CD4-positive, alpha-beta T cell treated with Interleukin-6 at 100 ng/mL for 8 hours (primary cell): ENCODE measurements at places on chromosomes 12 and 14.

- no peak for DNase-seq
These were observed 1500.2 kb upstream of the FLRT2 start for GRCh38 chr14:84029720-84030119.

GRCh38 chr12:105229371-105229770, 6.6 kb downstream of the APPL2 start:
- DNase-seq = no peak

- no peak for DNase-seq
These were observed 358.0 kb upstream of the RPL10L start for GRCh38 chr14:47009615-47010014.

- DNase-seq = peak; percentile 76
These were observed at the start of the genes AREL1 and FCF1 for GRCh38 chr14:74712499-74713394. Gene AREL1 (minus strand): TSS chr14:74713080. CDS start chr14:74685615, 27,465 bp downstream. Gene FCF1 (plus strand): TSS chr14:74713144. CDS start chr14:74713198, 54 bp downstream.

- no peak for DNase-seq
These were observed 202.3 kb upstream of the SLC16A7 start for GRCh38 chr12:59393506-59393905.

GRCh38 chr14:59086241-59086882, 102.1 kb upstream of the DAAM1 start:
- DNase-seq = no peak

GRCh38 chr12:75944097-75944904, 87.3 kb downstream of the PHLDA1 start:
- DNase-seq = peak; percentile 41

- no peak for DNase-seq
These were observed 25.5 kb downstream of the SCARB1 start for GRCh38 chr12:124837958-124838803.

GRCh38 chr14:53520078-53520928, 367.2 kb upstream of the DDHD1 start:
- no peak for DNase-seq

DNA sequence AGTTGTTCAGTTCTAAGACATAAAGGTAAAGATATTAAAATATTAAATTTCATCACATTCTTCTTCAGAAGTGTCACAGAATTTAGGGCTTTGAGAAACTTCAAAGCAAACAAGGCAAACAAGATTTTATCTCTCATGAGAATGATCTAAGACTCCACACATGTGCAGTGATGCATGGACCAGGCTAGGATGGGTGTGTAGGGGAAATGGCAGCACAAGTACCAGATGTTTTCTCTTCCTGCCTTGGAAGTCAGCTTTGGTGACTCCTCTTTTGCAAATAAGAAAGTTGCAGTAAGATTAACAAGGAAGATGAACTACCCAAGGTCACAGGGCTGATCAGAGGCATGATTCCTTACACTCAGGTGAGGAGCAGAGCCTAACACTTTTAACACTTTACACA, 163.8 kb upstream of the LMNTD1 start:
- no peak for DNase-seq

GRCh38 chr14:32846821-32847365, 91.8 kb upstream of the NPAS3 start:
- DNase-seq = no peak

- no peak for DNase-seq
These were observed 290.9 kb downstream of the PPFIA2 start for GRCh38 chr12:81468206-81468605.

- peak; percentile 14 for DNase-seq
These were observed 2.0 kb downstream of the RAP1B start for GRCh38 chr12:68612697-68613096.

- DNase-seq = no peak
These were observed 92.8 kb downstream of the FRMD6 start for GRCh38 chr14:51744372-51745130.

DNA sequence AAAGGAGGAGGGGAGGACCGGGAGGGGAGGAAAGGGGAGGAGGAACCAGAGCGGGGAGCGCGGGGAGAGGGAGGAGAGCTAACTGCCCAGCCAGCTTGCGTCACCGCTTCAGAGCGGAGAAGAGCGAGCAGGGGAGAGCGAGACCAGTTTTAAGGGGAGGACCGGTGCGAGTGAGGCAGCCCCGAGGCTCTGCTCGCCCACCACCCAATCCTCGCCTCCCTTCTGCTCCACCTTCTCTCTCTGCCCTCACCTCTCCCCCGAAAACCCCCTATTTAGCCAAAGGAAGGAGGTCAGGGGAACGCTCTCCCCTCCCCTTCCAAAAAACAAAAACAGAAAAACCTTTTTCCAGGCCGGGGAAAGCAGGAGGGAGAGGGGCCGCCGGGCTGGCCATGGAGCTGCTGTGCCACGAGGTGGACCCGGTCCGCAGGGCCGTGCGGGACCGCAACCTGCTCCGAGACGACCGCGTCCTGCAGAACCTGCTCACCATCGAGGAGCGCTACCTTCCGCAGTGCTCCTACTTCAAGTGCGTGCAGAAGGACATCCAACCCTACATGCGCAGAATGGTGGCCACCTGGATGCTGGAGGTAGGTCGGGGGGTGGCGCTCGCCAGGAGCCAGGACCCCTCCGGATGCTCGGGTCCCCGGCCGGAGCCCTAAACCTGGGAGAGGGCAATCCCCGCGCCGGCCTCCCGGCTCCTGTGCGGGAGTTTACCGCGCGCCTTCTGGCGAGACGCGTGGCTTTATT, at the start of gene CCND2:
TSS of gene CCND2 (plus strand) at position 111 of the 744 bp plus-strand sequence. CDS start at position 390, 279 bp downstream.
- DNase-seq = peak; percentile 75

DNA sequence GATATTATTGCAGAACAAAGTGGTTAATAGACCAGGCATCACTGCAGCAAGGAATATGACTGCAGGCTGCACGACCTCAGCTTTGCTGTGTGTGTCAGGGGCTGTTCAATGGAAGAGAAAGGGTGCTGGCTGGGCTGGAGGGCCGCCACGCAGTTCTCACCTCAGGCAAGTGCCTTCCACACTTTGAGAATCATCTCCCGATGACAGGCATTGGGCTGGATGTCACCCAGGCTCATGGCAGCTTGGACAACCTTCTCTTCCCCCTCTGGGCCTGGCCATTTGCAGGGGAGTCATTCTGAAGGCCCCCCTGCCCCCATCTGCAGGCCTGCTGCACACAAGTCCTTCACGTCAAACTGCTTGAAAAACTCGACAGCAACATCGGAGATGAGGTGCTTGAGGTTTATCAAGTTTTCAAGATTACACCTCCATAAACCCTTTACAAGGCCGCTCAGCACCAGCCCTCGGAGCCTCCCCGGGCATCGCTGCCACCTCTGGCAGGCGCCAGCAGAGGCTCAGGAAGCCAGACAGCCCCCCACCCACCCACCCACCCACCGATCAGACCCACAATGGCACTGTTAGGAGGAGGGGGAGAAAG, 165.9 kb upstream of the GSC start:
- no peak for DNase-seq

DNA sequence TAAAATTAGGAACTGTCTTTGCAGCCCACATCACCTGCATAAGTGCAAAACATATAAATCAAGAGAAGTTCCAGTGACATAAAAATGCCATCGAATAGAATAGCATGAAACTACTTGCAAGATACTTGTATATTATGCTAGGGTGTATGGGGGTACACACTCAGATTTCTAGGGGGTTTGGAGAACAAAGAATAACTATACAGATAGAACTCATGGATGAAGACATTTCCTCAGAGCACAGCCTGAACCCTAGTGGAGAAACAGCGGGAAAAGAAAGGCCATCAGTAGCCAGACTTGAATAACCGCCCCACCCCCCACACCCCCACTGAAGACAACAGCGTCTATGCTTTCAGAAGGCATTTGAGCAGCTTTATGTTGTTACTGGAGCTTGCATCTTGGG, 425.8 kb downstream of the NPAS3 start:
- DNase-seq = no peak

- no peak for DNase-seq
These were observed 13.1 kb downstream of the KRT5 start for GRCh38 chr12:52506858-52507715.

GRCh38 chr12:28114488-28114887, 75.8 kb upstream of the CCDC91 start:
- no peak for DNase-seq

DNA sequence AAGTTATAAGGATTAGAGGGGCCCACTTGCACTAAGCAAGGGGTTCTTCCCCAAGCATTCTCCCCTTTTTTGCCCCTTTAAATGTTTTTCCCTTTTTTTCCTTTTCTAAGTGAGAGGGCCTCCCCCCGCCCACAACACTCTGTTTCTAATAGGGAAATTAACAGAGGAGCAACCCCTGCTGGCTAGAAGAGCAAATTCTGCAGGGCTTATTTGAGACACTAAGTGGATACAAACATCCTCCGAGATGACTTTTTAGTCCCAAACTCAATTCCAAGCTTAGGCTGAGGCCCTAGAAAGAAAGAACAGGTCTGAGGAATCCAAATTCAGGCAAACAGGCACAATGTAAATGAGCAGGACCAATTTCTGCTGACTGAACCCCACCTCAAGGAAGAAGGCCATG, 138.9 kb downstream of the GPR65 start:
- no peak for DNase-seq

GRCh38 chr14:55470025-55470424, 29.6 kb upstream of the TBPL2 start:
- DNase-seq = no peak

DNA sequence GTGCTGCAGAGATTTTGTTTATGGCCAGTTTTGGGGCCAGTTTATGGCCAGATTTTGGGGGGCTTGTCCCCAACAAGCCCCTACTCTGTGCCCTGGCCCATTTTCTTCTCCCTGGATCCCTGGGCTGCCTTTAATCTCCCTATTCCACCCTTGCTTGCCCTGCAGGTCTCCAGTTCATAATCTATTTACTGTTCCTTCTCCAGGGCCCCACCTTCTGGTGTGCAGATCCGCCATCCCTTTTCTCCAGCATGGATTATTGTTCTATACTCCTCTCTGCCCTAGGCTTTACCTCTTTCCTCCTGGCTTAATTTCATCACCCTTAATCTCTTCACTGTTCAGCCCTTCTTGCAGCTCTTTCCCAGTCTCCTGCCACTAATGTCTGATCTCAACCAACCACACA, 26.0 kb upstream of the NUDT4 start:
- DNase-seq = no peak

DNA sequence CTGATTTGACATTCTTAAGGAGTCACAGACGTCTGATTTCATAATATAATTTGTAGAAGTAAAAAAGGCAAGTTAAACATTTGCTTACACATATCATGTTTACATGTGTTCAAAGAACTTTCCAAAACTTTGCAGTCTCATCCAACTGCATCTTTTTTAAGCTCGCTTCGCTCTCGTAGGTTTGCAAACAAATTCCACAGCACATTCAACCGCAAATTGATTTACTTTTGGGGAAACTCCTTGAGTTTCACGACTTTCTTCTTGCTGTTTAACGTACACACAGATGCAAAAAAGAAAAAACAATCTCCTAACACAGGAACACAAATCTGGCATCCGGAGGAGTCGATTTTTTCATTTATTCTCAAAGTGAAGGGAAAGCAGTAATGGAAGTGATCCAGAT, 1149.5 kb downstream of the VRK1 start:
- no peak for DNase-seq

GRCh38 chr12:32120419-32120818, 13.8 kb downstream of the BICD1 start:
- DNase-seq = no peak

DNA sequence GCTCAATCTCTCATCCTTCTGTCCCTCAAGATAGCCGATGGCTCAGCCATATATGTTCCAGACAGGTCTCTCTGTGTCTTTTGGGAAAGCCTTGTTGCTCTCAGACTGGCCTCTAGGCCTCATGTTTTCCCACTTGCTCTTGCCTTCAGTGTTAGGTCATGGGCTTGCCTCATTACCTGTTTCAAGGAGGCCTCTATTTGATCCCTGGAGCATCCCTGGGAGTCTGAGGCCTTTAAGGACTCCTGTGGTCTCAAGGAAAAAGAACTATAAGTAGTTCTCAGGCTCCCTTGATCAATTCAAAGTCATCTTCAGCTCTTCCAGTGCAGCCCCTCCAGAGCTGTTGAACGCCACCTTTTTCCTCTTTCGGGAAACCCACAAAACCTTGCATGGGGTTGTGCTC, 47.9 kb downstream of the NTF3 start:
- DNase-seq = no peak

DNA sequence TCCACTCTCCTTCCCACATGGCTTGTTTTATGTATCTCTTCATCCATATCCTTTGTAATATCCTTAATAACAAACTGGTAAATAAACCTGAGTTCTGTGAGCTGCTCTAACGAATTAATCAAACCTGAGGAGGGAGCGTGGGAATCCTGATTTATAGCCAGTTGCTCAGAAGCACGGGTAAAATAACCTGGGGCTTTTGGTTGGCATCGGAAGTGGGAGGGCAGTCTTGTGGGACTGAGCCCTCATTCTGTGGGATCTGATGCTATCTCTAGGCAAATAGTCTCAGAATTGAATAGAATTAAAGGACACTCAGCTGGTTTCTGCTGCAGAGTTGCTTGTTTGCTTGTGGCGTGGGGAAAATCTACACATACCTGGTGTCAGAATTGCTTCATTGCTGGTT, 17.5 kb upstream of the LDHB start:
- DNase-seq = no peak

DNA sequence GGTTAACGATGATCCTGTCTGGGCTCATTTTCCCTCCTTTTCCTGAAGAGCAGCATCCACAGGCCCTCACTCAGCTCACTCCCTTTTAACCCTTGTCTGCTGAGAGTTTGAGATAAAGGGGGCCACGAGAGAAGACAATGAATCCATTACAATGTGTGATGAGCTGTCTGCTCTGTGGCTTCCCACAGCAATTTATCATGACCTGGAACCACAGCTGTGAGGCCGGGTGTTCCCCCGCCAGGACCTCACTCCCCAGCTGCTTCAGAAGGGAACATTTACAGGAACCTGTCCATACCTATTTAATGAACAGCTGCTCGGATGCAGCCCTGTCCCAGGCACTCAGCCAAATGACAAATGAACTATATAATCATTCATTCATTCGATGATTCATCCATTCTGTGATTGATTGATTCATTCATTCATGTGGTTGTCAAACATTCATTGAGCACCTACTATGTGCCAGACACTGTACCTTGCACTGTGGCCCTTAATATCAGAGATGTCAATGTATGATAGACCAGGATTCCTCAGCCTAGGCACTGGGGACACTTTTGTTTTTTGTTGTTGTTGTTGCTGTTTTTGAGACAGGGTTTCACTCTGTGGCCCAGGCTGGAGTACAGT, 18.5 kb upstream of the P2RX7 start:
- DNase-seq = no peak

GRCh38 chr14:83975841-83976770, 1553.8 kb upstream of the FLRT2 start:
- no peak for DNase-seq

DNA sequence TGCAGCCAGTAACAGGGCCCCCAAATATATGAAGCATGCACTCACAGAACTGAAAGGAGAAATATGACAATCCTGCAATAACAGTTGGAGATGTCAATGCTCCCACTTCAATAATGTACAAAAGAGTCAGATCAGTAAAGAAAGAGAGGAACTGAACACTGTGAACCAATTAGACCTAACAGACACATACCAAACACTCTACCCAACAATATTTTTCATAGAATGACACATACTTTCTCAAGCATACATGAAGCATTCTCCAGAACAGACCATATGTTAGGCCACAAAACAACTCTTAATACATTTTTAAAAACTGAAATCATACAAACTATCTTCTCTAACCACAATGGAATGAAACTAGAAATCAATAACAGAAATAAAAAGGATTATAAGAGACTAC, 80.2 kb downstream of the ELK3 start:
- no peak for DNase-seq

- no peak for DNase-seq
These were observed 131.8 kb downstream of the TBX5 start for GRCh38 chr12:114274131-114274530.
